ENCODE measurements at places on chromosomes 7 and 10.

- DNase-seq, result peak; percentile 48
Measured at GRCh38 chr7:45178241-45179225, 20.9 kb downstream of the RAMP3 start.

- DNase-seq, result no peak
Measured at GRCh38 chr7:158482480-158482879, 105.1 kb downstream of the PTPRN2 start.

DNA sequence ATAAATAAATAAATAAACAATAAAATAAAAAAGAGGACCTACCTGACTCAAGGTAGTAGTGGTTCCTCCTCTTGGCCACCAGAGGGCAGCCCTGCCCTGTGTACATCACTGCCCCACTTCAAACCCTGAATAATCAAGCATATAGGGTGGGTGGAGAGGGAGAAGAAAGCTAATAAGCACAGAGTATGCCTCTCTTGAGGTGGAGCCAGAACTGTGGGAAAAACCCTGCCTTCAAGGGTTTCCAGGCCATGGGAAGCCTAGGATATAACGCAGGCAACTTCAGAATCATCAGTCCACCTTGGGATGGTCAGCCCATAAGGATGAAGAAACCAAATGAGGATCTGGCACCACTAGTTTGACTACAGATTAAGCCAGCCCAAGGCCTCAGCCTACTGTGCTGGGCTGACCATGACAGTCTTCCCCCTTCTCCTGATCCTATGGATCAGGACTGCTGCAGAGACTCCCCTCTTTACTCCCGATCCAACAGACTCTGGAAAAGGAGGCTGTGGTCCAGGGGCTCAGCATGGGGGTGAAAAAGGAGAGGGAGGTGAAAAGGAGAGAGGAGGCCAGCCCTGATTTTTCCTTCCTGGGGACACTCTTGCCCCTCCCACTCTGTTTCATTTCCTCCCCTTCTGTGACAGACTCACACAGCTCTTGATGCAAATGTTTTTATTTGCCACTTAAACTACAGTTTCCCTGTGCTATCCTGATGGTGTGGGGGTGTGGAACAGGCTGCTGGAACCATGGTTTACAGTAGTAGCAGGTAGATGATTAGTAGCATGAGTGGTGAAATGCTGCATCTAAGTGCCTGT, 10.1 kb downstream of the AVPI1 start:
- DNase-seq, result no peak

DNA sequence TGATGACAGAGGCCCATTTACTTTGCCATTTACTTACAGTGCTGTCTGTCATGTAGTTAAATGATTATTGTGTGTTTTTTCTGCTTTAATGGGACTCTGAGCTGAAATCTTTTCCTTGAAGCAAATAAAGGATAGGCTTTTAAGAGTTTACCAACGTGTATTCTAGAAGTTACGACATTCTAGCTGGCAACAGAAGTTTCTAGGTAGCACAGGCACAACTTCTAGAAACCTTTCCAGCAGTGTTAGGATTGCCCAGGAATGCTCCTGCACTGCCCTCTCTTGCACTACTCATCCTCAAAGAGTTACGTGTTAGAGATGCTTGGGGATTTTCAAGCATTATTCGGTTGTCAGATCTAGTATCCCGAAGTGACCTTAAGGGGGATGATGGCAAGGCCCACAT, 42.5 kb upstream of the TMEM236 start:
- DNase-seq, result no peak

DNA sequence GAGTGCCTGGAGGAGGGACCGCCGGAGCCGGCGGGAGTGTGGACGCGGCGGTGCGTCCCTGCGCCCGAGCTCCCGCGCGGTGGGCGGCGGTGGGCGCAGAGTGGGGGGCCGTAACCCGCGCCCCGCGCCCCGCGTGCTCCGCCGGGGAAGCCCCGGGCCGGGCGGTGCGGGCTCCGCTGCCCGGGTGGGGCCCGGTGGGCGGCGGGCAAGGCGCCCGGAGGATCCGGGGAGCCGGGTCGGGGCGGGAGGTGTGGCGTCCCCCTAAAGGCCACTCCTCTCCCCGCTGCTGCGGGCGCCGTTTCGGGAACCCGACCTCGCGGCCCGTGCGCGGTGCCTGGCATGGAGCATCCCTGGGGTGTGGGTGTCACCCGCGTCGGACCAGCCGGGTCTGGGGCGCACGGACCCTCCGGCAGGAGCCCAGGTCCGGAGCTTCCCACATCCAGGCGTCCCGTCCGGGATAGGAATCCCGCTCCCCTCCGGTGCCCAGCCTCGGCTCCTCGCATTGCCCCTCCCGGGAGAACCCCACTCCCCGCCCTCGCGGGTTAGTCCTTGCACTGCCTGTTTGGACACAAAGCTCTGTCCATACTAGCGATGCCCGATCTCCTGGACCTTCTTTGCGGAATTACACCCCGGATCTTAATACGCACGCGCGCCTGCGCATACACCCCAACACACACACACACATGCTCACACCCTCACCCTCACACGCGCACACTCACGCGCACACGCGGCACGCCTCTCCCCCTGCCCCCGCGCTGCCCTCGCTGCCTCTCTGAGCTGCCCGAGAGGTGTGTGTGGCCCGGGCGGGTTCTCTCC, 723 bp downstream of the MTURN start:
- DNase-seq, result peak; percentile 90

GRCh38 chr10:30300728-30301127, 48.4 kb downstream of the MTPAP start:
- DNase-seq, result no peak

- DNase-seq, result no peak
Measured at GRCh38 chr10:80397014-80397413, 11.3 kb upstream of the PRXL2A start.

DNA sequence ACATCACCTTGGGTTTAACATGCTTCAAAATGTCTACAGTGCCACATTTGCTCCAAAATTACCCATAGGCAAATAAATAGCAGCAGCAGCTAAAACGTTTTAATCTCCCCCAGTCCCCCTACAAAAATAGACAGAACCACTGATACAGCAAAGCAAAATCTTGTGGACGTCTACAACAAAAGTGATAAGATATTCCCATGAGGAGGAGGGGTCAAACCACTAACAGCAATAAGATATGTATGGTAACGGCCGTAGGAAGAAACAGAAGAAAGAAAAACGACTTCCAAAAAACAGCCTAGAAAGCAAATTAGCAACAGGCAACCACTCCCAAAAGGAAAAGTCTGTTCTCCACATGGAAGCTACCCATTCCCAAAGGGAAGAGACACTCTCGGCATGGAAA, 34.5 kb upstream of the ST8SIA6 start:
- no peak for DNase-seq

GRCh38 chr7:85567983-85568382, 381.1 kb upstream of the SEMA3D start:
- DNase-seq, result no peak

- DNase-seq, result no peak
Measured at GRCh38 chr7:13946181-13946580, 43.3 kb downstream of the ETV1 start.

DNA sequence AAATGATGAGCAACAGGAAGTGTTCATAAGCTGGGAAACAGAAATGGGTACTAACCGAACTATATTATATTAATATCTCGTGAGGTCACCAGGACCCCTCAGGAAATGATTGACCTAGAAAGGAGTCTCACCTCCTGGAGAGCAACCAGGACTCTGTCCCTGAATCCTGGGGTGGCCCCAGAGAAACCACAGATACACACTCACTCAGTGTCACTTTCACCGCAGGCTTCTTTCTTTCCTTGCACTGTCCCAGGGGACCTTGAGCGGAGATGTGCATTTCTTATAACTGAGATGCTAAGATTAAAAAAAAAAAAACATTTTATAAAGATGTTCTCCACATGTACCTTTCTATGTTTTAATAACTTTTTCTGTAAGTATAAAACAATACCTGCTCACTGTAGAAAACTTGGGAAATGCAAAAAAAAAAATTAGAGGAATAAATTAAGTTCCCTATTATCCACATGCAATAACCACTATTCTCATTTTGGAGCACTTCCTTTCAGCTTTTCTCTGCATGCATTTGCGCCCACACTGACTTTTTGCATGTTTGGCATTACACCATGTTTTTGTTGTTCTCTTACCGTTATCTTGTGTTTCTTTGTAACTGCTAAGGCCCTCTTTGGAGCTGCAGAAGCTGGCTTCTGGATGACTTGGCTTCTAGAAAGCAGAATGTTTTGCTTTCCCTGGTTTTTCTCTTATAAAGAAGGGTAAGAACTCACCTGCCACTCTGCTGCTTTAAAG, 15.0 kb downstream of the NOD1 start:
- DNase-seq, result no peak

DNA sequence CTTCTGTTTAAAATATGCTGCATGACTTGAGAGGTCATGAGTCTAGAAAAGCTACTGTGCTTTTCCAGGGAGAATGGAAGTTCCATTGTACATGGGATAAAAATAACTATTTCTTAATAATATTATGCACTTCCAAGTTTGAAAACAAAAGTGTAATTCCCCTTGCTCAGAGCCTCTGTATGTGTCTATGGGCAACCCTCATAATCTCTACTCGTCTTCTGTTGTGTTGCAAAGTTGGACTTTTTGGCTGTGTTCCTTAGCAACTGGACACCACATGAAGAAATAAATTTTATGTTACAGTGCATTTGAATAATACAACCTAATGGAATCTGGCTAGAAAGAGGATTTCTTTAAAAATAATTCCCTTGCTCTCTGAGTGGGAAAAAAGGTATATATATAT, 242.6 kb downstream of the TWIST1 start:
- DNase-seq, result no peak

- DNase-seq, result no peak
Measured at GRCh38 chr10:76192694-76193320, 761.4 kb downstream of the LRMDA start.

DNA sequence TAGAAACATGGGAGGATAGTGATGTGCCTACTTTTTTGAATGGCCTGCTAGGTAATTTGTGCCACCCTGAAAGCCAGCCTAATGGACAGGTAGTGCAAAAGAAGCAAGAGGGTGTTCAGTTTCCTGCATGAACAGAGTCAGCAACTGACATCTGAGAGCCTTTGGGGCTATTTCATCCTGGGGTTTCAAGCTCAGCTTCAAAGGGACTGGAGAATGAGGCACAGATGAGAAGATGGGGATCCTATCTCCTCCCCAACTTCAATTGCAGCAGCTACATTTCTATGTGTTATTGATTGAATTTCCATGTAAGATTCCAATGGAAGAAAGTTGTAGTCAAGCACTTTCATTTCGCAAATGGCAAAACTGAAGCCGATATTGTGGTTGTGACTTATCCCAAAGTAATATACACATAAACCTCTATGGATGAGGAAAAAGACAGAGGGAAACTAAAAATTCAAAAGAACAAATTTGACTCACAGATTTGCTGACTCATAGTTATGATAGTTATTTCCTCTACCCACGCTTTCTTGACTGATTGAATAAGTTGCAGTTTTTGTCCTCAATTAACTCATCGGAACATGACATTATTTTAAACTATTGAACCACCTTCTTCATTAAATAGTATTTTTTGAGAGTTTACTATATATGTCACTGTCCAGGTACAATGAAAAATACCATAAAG, 42.6 kb upstream of the NRP1 start:
- DNase-seq, result no peak

DNA sequence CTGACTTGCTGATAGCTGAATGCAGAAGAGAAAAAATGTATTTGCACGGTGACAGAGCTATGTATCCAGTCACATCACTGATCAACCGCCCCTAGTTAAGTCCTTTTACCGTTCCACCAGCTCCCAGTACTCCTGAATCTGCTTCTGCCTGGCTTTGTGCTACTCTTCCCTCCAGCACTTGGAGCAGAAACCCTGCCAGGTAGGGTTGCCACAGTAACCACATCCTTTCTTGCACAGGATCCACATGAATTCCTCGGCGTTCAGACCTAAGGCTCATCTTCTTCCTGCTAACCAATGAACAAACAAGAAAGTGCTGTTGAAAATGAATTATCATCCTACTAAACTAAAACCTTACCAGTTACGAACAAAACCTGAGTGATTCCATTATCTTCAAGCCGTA, 52.0 kb upstream of the KCTD7 start:
- DNase-seq, result no peak

DNA sequence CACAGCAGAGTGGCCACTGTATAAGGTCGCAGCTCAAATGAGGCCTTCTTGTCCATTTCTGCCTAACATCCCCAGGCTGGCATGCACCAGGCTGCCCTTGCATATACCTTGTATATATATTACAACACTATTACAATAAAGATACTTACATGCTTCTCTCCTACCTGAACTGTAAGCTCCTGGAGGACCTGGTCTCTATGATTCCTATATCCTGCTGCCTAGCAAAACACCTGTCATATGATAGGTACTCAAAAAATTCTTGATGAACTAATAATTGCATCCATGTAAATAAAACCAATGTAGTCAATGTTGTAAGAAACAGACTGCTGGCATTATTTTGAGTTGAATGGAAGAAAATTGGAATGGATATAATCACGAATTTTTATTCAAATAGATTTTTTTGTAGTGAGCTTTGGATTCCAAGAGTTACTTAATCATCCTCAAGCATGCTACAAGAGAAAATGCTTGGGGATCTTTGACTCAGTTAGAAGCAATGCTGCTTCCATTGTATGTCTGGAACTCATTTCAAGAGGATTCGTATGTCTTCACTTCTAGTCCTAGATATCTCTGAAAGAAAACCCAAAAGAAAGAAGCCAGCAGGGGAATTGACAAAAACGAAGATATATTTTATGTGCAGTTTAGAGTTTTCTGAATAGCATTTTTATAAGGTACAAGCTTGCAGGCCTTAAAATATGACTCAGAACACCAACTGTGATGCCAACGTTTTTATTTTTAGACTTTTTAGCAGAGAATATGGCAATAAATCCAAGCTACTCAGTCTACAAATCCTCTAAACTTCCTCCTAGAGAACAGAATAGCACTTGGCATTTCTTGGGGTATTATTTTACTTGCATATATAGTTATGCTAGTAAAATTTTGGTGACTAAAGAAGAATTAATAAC, 53.1 kb downstream of the OSBPL3 start:
- DNase-seq, result no peak

- peak; percentile 71 for DNase-seq
Measured at GRCh38 chr10:129760003-129760315, 204.1 kb downstream of the EBF3 start.

DNA sequence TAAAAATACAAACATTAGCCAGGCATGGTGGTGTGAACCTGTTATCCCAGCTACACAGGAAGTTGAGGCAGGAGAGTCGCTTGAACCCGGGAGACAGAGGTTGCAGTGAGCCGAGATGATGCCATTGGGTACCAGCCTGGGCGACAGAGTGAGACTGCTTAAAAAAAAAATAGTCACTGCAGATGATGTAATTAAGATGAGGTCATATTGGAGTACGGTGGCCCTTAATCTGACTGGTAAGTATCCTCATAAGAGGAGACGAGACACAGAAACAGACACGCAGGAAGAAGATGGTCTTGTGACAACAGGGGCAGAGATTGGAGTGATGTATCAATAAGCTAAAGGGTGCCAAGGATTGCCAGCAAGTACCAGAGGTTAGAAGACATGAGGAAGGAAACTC, 156.0 kb downstream of the FAM107B start:
- no peak for DNase-seq

- no peak for DNase-seq
Measured at GRCh38 chr10:95691281-95691680, 2.4 kb downstream of the TCTN3 start.

- no peak for DNase-seq
Measured at GRCh38 chr7:49623943-49624342, 149.5 kb upstream of the VWC2 start.
